NCI-H1417 (cell line): ENCODE measurements at places on chromosomes 4 and X.

DNA sequence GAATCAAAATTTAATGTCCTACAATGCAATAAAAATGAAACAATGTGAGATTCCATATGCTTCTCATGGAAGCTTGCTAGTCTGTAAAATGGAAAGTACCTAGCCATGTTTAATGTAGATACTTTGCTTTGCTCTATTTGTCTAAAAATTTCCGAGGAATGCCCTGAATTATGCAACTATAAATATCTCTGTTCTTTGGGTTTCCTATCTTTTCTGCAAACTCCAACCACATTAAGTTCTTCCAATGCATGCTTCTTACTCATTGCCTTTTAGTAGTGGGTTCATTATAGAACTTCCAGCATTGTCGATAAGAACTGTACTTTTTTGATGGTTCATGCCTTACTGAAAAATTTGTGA lies 178.3 kb downstream of the RASL11B start:
- DNase-seq, result no peak

- DNase-seq, result peak; percentile 46
These were observed at the start of gene PRRG1 for GRCh38 chrX:37349221-37350033. PRRG1 (plus strand) TSS chrX:37349364; CDS start chrX:37406250, 56,886 bp downstream.

DNA sequence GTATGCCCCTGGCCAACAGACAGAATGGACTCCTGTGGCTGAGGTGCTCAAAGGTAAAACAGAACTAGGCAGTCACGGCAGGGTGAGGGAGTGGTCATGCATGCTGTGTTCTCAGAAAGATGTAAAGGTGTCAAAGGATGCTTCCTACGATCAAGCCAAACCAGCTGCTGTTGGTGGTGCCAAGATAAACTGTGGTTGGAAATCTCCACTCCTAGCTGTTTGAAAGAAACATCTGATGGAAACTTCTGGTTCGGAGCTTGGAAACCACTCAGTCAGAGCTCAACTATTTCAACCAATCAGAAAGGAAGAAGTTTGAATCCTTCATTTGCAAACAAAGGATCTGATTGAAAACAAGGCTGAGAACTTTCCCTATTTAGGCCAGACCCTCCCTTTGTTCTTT lies 68.5 kb upstream of the DDX60 start:
- no peak for DNase-seq

DNA sequence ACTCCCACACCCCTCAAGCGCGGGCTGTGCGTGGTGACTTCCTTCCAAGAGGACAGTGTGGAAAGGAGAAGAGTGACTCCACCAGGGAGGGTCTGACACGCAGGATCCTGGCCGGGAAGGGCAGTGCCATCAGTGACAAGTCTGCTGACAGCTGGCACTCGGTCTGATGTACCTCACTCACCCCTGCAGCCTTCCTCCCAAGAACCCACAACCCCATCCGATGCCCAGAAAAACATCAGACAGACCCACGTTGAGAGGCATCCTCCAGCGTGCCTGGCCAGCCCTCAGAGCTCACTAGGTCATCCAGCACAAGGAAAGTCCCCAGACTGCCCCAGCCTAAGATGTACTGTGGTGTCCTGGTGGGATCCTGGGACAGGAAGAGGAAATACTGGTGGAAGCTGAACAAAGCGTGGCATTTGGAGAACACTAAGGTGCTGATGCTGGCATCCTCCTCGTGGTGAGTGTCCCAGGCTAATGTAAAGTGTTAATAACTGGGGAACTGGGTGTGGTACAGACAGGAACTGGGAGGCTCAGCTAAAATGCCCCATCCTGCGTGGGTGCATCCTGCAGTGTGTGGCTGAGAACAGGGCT lies 200.0 kb upstream of the PSAPL1 start:
- no peak for DNase-seq

- no peak for DNase-seq
These were observed 58.4 kb upstream of the SORBS2 start for GRCh38 chr4:185870366-185870765.

- DNase-seq, result no peak
These were observed 66.1 kb upstream of the EFNB1 start for GRCh38 chrX:68762766-68763165.

GRCh38 chr4:42478946-42479345 lies 81.7 kb downstream of the SHISA3 start:
- DNase-seq, result no peak

DNA sequence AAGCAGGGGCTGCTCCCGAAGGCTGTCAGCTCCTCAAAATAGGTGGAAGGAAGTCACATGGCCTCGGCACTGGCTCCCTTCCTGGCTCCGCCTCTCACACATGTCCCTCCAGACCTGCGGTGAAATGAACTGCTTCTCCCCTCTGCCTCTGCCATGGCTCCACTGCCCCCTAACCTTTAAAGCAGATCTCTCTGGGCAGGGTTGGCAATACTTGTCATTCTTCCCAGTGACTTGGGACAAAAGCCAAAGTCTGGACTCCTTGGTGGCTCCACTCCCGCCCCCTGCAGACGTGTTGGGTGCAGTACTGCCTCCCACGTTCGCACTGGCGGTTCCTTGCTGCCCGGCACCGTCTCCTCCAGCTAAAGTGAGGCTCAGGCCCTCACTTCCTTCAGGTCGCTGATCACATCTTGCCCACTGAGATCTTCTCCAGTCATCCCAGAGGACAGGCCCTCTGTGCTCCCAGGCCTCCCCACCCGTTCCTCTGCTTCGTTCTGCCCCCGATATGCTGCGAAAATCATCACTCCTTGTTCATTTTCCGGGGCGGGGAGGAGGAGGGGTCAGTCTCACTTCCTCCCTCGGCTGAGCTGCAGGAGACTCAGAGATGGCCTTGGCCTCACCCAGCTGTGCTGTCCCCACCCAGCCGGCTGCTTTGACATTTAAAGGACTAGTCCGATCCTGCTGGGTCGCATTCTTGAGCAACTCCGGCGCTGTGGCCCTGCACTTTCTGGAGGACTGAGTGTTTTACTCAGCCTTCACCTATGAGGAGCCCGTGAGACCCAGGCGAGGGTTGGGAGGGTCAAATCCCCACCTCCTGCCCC lies 97.4 kb downstream of the PHKA2 start:
- peak; percentile 13 for DNase-seq

DNA sequence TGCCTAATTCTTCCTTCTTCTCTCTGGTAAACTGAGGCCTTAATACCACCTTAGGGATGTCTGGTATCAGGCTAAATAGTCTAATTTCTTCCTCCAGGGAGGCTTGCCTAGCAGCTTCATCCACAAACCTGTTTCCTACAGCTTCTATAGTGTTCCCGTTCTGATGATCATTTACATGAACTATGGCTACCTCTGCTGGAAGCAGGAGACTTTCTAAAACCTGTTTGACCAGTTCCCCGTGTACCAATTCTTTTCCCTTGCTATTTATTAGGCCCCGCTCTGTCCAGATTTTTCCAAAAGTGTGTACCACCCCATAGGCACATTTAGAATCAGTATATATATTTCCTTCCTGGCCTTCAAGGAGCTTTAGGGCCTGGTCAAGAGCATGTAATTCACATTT lies 5.8 kb upstream of the USP38 start:
- DNase-seq, result peak; percentile 44

GRCh38 chr4:99653916-99654315 lies 3.7 kb downstream of the C4orf54 start:
- DNase-seq, result no peak

DNA sequence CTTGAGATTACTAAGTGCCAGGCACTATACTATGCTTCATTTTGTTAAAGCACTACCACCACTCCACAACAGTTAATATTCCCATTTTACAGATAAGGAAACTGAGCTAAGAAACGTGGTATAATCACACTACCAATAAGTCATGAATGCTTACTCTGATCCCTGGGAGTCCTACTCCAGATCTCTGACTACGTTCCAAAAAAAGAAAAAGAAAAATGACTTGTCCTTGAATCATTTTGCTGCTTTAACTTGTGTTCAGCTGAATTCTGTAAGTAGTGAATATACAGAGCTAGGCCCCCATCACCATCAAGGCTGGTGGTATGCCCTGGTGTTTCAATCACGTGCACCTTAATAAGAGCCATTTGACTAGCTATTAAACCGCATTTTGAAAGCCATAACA lies 39.4 kb downstream of the LDB2 start:
- no peak for DNase-seq
